Substantia nigra (tissue), 51 donors: ENCODE measurements at places on chromosomes 13 and 19.

DNA sequence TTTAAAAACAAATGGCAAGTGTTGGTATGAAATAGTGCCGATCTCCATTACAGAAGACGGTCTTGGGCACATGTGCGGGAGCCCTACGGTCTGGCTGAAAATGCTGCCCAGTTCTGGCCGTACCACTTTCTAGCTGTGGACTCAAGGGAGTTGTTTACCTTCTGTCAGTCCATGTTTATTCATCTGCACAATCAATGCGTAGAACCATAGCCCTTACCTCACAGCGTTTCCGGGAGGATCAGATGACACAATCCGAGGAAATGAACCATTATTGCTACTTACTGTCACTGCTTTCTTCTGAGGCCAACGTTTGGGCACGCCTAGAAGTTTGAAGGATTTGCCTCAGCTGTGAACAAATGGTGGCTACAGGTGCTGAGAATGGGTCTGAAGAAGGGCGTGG is 31.2 kb downstream of the GADD45B start:
- no peak for DNase-seq

- no peak for DNase-seq
Measured at GRCh38 chr19:5452594-5453565, 2.3 kb upstream of the ZNRF4 start.

- DNase-seq = no peak
Measured at GRCh38 chr13:111099290-111099689, 15.8 kb upstream of the ARHGEF7 start.

DNA sequence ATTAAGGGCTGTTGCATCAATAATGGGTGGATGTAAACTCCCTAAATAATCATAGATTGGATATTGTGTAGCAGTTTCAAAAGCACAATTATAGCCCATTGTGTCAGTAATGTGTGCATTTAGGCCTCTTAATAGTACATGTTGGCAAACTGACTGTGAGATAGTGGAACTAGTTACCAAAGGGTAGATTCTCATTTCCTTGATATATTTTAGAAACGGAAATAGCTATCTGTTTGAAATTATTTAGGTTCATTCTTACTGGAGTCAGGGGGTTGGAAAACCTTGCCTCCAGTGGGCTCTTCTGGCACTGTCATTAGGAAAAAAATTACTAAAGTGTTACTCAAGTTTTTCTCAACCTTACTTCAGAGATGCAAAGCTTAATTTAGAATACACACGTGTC is 1074.9 kb downstream of the PCDH17 start:
- no peak for DNase-seq

DNA sequence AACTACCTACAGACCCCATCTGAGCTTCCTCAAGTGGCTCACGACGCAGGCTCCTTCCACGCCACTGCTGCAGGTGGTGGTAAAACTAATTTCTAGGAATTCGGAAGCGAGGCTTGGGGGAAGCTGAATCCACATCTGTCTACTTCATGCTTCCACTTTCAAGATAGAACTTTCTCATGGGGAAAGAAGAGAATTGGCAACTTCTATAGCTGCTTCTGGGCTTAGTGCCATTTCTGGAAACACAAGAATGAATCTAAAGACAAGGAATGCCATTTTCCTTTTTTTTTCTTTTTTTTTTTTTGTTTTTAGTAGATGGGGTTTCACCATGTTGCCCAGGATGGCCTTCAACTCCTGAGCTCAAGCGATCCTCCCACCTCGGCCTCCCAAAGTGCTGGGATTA is 2.8 kb upstream of the NLRP12 start:
- DNase-seq = no peak
